Type B pancreatic cell (in vitro differentiated cells): ENCODE measurements at places on chromosomes 2 and 18.

DNA sequence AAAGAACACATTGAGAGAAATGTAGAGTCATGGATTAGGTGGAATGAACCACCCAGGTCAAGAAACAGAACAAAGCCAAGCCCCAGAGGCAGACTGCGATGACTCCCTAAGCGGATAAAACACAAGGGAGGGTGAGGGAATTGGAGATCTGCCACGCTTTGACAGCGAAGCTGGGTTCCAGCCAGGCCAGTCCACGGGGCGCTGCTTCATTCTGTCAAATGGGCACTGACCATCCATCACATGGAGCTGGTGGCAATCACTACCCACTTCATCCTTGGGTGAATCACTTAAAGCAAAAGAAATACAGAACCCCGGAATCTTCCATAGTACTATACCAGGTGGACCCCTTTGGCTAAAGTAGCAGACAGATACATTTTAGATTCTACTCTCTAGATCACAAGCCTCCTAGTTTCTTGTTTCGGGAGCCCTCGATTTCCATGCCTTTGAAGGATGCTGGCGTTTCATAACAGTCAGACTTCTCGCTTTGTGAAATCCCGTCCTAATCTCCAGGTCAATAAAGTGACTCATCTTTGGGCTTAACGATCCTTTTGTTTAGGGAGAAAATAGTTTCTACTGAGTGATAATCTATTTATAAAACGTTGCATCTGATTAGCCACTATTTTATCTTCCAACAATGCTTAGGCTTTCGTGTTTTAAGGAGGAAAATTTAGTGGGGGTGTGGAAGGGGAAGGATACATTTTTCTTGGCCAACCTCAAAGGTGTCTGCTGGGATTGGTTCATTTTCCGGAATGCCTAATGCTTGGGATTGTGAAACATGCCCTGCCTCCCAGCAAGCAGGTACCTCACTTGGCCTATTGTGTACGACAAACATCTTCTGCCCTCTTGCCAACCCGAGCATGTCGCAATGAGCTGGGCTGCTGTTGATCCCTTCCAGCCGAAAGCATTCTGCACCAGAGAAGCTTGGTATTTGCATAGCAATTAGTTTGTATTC, 44.1 kb upstream of the HDAC4 start:
- DNase-seq, result no peak

DNA sequence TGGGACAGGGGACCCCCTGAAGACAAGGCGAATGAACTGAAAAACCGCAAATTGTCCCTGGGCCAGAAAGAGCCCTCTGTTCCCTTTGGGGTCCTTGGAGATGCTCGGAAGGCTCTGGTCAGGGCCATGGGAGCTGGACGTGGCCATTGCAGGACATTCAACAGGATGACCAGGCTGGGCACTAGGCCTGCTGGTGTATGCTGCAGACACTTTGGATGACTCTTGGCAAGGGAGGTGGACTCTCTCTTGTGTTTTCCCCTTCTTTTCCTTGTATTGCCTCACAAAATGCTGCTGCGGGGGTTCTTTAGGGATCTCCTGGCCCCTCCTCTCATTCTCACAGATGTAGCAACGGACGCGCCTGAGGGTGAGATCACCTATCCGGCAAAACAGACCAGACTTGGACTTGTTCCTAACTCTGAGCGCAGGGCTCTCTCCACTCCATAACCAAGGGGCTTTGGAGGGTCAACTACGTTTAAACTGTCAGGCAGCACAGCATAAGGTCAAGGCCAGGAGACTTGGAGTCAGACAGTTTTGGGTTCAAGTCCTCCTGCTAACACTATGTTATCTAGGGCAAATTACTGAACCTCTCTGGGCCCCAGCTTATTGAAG, 41.8 kb upstream of the SH3RF3 start:
- peak; percentile 47 for DNase-seq

- no peak for DNase-seq
These were observed 81.1 kb downstream of the RAPH1 start for GRCh38 chr2:203453858-203454451.

GRCh38 chr2:196244516-196244915, 73.1 kb upstream of the STK17B start:
- DNase-seq, result no peak

DNA sequence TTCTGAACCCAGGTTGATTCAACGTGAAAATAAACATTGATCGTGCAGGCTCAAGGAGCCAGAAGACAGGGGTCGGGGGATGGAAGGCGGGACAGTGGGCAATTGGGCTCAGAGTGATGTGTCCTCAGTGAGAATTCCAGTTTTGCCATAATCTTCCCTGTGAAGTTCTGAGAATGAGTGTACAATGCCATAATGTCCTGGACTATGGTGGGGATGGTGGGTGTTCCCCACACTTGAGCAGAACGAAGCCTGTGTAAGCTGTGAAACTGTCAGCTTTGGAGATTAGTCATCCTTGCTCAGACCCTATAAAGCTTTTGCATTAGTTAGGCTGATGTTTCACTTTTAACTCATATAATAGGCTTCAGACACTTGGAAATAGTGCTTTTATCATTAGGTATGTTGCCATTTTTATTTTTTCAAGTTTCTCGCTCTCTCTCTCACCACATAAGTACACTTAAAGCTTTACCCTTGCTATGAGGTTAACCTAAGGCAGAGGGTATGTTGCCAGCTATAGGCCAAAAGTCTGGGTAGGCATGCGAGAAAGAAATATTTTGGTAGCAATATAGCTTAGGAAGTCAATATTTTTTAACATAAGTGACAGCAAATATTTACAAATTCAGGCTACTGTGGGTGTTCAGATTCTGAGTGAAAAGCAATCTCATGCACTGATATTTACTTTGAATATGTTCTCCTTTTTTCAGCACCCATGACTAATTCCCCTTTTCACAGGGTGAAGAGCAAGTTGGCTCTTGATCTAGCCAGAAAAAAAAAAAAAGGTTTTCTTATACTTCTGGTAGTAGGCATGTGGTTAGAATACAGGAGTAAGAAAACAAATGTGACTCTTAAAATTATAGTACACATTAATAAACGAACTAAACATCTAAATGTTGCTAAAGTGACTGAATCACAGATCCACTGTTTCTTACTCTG, 47.2 kb downstream of the CDC42EP3 start:
- no peak for DNase-seq

- DNase-seq, result no peak
These were observed 66.6 kb downstream of the SPTBN1 start for GRCh38 chr2:54522624-54523281.

DNA sequence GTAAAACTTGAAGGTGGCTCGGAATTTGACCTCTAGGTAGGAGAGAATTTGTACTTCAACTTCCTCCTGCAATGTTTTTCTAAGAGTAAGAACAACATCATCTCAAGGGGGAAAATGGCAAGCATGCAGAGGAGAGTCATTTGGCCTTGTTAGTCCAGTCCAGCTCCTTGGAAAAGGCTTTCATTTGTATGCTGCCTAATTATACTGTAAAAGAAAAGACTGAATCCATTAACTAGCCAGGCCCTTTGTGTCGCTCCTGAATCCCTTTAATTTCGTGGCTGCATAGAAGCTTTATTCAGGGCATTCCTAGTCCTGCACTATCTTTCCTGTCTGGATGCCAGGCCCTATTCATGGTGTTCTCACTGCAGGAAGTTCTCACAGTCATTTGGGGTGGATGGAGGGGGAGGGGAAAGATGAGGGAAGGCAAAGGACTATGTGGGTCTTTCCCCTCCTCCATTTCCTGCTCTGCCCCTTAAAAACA, 36.0 kb downstream of the PHLPP1 start:
- DNase-seq, result no peak

- no peak for DNase-seq
These were observed 108.0 kb downstream of the SGPP2 start for GRCh38 chr2:222532315-222532714.

DNA sequence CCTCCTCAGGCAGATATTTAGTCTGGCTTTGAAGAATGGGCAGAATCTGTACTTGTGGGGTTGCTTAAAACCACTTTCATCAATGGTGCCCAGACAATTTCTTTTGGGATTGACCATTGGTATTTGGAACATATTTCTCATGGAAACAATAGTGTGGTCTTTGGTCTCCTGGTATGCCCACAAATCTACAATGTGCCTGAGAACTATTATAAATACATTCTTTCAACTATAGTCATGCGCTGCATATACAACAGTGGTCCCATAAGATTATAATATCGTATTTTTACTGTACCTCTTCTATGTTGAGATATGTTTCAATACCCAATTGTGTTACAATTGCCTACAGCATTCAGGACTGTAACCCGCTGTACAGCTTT, 34.8 kb upstream of the PPP4R1 start:
- no peak for DNase-seq

GRCh38 chr2:20291846-20292408, 58.7 kb downstream of the PUM2 start:
- no peak for DNase-seq

DNA sequence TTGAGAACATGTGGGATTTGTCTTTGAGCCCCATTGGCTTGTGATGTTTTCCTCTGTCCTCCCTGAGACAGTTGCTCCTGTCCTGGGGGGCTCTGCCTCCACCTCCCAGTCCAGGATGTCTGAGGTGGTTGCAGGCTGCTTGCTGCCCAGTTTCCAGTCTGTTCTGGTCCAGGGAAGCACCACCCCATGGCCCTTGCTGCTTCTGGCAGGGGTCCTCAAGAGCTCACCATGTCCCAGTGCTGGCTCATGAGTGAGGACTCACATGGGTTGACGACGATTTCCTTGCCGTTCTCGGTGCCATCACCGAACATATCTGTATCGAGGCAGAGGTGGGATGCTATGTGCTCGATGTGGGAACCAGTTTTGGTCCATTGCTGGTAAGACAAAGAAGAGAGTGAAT, 103.4 kb upstream of the CAPN13 start:
- DNase-seq, result no peak

GRCh38 chr18:44171301-44171700, 509.4 kb upstream of the SETBP1 start:
- DNase-seq, result no peak

DNA sequence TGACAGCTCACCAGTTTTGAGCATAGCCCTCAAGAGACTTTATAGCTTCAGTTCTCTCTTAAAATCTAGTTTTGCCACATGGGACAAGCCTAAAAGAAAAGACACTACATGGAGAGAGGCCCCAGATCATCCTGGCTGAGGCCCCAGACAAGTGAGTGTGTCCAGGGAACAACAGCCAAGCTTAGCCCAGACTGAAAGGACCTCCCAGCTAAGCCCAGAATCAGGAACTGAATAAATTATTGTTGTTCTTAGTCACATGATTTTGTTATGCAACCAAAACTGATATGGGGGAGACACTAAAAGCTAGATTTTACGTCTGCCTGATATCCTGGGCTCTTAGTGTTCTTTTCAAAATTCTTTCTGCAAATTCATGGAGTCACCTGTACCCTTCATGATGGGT, 29.3 kb upstream of the LBH start:
- no peak for DNase-seq

- DNase-seq, result no peak
These were observed 18.2 kb downstream of the IWS1 start for GRCh38 chr2:127508023-127508630.

DNA sequence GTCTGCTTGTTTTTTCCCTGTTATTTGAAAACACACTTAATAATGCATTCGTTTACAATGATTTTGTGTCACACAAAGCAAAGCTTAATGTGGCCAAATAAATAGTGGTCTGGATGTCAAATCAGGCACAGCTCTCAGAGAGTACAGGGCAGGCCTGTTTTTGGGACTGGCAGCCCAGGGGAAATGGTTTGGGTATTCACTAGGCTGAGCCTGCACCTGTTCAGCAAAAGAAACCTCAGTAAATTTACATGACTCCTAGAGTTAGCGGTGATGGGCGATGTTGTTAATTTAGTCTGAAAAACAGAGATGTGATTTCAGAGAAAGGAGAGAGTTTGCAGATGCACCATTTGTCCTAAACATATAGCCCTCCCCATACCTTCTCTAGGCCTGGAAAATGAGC, 197.1 kb downstream of the ALK start:
- DNase-seq, result no peak

- peak; percentile 80 for DNase-seq
These were observed at the start of gene ELAC1 for GRCh38 chr18:50967714-50968661. ELAC1 (plus strand) TSS chr18:50968040; CDS start chr18:50974405, 6,365 bp downstream.

- DNase-seq, result peak; percentile 84
These were observed 2.3 kb downstream of the ZFP36L2 start for GRCh38 chr2:43224131-43224570.

DNA sequence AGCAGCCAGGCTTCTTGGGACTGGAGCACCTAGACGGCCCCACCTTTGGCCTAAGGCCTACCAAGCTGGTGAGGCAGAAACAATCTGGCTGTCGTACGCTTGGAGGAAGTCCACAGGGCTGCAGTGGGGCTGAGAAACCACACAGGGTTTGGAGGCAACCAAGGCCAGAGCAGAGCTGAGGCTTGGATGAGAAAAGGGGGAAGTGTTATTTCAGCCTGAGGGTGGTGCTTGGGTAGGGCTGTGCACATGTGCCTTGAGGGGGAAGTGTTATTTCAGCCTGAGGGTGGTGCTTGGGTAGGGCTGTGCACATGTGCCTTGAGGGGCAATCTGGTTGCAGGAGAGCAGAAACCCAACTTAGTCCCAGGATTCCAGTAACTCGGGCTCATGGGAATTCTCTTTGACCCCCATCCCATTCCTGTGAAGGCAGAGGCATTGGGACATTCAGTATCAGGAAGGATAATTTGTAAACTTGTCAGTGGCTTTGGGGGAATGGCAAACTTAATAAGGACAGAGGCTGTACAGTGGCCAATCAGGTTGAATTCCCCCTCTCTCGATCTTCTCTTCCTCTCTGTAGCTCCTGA, 971 bp upstream of the FBXO41 start:
- no peak for DNase-seq

DNA sequence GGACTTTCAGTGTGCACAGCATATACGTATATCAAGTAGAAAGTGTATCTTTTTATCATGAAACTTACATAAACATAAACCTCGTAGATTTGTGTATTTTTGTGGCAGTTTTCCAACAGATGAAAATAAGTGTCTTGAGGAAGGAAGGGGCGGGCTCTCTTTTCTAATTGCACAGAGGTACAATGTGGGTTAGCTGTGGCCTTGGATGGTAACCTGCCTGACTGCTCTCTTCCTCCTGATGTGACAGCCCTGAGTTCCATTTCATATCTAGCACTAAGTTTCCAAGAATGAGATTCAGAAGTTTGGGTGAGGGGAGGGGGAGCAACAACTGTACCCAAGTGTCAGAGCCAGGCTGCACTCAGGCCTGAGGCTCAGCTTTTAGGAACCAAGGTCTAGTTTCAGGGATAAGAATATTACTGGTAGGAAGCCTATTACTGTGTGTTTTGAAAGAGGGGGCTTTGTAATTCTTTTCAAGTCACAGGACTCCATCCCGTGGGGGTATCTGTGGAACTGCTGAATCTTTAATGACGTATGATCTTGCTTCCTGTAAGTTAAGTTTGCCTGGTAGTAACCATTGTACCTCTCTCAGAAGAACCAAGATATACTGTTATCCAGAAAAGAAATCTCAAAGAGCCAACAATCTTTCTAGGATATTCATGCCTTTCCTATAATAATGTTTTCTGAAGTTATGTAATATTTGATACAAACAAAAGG, 483.7 kb downstream of the PTPRM start:
- DNase-seq, result no peak

- DNase-seq, result peak; percentile 62
These were observed 22.8 kb downstream of the SNORC start for GRCh38 chr2:232892843-232893242.

DNA sequence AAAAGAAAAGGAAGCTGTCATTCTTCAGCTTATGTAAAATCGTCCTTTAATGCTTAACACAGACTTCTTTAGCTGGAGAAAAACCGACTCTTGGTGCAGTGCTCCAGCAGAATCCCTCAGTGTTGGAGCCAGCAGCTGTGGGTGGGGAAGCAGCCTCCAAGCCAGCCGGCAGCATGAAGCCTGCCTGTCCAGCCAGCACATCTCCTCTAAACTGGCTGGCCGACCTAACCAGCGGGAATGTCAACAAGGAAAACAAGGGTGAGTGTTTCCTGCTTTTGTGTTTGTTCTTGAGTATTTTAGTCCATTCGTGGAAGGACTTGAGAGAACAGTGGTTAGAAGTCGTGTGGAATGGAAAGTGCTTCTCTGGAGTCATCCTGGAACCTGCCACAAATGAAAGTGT, 38.9 kb downstream of the KDM3A start:
- DNase-seq, result no peak
